Activated CD4-positive, CD25-positive, alpha-beta regulatory T cell (primary cell): ENCODE measurements at places on chromosomes 11 and 22.

- DNase-seq = no peak
Measured at GRCh38 chr11:63589000-63589399, 25.2 kb downstream of the PLAAT3 start.

GRCh38 chr22:29435236-29436136 is 2.9 kb upstream of the RFPL1 start:
- no peak for DNase-seq

DNA sequence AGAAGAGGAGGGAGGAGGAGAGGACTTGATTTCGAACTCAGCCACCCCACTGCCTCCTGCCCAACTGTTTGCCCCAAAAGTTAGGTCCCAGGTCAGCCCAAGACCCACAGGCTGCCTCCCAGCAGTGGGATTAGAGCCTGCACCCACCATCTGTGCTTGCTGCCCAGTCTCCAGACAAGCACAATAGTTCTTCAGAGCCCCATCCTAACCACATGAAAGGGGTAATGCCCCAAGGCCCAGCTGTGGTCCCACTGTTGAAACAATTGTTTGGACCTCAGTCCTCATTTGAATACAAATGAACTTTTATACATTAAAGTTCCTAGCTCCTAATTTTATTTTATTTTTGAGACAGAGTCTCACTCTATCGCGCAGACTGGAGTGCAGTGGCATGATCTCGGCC is 5.4 kb upstream of the VPS51 start:
- DNase-seq = no peak

- no peak for DNase-seq
Measured at GRCh38 chr22:29030016-29030617, 31.5 kb downstream of the C22orf31 start.

- no peak for DNase-seq
Measured at GRCh38 chr11:62999649-63000048, 14.9 kb upstream of the SLC22A6 start.

GRCh38 chr11:90256404-90257157 is 33.7 kb upstream of the CHORDC1 start:
- DNase-seq = no peak

DNA sequence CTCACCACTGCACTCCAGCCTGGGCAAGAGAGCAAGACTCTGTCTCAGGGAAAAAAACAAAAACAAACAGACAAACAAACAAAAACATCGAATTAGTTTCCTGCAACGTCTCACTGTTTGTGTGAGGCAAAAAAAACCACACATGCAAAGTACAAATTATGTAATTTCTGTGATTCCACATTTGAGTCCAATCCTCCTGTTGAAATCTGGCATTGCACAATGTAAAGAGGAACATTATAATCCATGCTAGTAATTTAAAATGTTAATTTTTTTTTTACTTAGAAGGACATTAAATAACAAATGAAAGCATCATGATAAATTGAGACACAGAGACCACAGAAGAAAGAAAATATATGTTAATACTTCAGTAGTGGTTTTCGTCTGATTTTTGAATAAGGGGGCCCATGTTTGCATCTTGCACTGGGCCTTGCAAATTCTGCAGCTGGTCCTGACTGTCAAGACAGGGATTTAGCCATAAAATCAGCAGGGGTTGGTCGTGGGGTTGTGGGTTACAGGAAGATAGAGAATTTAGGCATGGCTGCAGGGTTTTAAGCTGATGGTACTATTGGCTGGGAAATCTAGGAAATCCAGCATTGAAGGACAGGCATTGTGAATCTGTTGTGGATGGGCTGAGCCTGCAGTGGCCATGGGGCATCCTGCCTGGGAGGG is 102.6 kb upstream of the ALDH3B2 start:
- DNase-seq = no peak

GRCh38 chr11:110829873-110830272 is 117.6 kb upstream of the ARHGAP20 start:
- no peak for DNase-seq

DNA sequence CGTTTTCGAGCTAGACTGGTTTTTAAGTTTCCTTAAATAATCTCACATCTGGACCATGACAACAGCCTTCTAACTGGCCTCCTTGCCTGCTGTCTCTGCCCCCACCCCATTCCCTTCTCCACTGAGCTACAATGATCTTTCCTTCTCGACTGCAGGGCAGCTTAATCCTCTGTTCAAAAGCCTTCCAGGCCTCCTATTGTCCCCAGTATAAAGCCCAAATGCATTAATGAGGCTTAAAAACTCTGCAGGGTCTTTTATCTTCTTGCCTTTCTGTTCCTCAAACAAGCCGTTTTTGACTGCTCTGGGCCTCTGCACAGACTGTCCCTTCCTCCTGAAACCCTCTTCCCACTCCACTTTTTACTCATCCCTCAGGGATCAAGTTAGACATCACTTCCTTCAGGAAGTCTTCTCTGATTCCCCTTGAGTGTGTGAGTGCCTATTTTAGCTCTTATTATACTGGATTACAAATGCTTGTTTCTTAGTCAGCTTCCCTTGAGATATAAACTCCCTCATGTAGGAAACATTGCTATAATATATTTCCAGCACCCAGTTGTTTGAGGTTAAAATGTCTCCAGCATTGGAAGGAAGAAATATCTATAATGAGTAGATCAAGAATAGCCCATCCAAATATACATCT is 23.6 kb upstream of the PAMR1 start:
- DNase-seq = no peak

- DNase-seq = no peak
Measured at GRCh38 chr11:134261626-134262488, 8.5 kb downstream of the ACAD8 start.

DNA sequence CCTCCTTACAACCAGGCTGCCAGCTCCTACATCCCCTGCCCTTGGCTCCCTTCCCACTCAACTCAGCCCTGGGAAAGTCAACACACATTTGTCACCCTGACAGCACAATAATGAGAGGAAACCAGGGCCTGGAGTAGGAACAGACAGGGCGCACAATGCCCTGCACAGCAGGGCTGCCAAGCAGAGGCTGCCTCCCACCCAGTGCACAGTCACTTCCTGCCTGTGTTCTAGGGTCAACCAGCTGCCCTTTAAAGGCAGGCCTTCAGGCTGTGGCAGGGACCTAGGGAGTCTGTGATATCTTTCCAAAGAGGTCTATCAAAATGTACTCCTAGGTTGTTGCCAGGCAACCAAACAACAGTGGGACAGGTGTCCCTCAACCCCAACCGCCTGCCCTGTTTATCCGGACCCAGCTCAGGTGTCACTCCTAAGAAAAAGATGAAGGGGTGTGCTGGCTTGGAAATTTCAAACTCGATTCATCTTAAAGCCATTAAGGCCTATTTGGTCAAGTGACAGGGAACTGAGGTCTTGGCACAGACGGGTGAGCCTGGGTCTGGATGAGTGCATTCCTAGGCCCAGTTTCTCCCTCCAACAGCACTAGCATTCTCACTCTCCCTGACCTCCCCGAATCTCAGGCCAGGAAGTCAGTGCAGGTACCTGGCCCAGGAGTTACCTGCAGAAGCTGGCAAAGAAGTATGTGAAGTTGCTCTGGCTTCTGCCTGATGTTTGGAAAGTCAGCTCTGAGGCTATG is 110.3 kb upstream of the PITPNB start:
- no peak for DNase-seq

DNA sequence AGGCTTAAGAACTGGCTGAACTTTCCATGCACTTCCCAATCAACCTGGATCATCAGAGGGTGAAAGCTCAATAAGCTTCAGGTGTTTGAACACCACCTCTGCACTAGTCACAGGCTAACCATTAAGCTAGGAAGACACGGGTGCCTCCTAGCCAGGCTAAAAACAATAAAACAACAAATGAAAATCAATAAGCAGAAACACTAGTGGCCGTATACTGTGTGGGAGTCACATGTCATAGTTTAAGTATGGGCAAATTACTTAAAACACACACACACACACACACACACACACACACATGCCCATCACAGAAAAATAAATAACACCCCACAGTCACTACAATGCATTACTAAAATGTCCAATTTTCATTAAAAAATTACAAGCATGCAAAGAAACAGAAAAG is 85.2 kb downstream of the APOL5 start:
- DNase-seq = no peak

GRCh38 chr11:120569861-120570260 is 58.3 kb downstream of the GRIK4 start:
- DNase-seq = no peak

DNA sequence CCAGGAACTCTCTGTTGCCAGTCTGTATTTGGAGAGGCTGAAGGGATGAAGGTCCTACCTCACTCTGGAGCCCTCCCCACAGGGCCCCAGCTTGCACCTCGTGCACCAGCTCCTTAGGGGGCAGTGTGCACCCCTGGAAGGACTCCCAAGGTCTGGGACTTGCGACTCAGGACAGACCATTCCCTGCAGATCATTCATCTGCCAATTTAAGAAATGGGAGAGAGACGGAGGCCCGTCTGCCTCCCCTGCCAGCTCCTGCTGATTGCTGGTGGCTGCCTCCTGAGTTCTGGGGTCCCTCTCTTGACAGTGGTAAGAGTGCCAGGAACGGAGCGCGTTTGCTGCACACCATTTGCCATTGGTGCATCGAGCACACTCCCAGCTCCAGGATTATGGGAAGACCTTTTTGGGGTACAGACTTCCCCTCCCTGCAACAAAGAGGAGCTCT is 27.4 kb upstream of the MALAT1 start:
- no peak for DNase-seq

DNA sequence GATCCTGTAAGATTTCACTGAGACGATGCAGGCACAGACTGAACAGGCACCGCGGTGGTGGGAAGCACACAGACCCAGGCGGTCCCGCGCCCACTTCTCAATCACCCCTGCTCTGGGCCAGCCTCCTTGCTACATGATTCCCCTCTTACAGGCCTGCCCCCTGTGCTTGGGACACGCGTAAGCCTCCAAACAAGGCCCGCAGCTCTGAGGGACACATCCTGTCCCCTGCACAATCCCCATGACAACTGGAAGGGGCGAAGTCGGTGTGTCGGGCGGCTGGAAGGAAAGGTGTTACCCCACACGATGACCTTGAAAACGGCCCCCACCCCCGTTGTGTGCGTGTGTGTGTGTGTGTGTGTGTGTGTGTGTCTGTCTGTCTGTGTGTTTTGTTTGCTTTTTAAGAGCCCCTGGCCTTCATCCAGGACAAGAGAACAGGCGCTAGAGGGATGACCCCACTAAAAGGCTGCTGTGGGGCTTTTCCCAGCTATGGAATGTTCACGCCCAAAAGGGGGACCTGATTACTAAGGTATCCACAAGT is 13.1 kb downstream of the CELSR1 start:
- no peak for DNase-seq

DNA sequence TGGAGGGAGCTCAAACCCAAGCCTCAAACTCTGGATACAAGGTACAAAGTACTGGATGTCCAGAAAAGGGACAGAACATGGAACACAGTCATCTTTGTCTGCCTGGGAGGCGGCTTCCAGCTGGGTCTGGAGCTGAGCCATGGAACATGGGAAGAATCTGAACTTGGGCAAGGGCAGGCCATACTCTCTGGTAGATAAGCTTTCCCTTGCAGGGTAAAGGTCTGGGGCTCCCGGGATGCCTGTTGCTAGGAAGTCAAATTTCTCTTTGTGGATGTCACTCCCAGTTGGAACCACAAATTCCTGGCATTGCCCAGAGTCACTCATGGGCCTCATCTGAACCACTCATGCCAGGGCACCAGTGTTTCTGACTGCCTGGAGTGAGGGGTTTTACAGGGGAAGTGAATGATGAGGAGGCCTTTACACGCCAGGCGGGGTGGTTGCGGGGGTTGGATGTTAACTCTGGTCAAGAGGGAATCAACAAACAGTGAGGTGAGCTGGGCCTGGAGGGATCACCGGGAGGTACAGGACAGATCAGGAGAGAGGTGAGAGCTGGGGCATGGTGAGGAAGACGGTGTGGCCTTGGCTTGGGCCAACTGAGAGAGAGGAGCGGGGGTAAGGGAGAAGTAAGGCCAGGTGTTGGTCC is 5.7 kb downstream of the FTH1 start:
- DNase-seq = no peak

DNA sequence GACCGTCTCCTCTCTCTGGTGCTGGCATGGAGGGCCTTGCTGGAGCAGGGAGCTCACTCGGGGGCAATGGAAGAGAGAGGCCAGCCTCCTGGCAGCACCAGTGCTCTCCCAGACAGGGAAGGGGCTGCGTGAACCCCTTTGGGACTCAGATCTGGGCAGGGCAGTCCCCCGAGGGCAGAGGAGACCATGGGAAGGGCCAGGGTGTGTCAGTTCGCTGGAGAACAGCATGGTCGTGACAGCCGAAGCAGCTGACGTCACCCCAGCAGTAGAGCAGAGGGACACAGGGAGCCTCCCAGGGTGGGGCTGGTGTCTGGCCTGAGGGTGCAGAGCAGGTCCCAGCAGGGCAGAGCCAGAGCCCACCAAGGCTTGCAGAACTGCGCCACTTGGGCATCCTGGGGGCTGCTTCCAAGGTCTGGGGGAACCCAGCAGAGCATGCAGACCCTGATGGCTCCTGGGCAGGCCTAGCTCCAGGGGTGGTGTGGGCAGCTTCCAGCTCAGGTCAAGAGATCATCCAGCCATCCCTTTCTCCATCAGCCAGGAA is 71.0 kb upstream of the KCNQ1OT1 start:
- DNase-seq = no peak

DNA sequence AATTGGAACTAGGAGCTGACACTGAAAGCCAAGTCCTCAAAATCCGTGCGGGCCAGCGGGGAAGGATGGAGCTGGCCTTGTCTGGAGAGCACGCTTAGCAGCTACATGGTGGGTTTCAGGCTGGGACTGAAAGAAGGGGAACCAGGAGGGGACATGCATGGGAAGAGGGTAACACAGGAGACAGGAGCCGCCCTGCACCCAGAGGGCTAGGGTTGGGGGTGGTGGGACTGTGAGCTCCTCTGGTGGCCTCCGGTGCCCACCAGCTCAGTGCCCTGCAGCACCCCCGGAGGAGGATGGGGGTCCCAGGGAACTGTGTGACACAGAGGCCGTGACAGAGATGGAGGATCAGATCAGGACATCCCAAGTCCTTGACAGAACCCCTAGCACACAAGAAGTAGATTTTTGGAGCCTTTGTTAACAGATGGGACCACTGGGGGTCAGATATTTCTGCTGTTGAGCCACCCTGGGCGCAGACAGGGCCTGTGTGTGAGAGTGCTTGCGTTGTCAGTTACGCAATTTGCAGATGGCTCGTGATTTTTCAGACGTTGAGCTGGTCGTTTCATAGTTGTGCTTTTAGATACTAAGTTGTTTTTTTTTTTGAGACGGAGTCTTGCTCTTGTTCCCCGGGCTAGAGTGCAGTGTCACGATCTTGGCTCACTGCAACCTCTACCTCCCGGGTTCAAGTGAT is 21.3 kb upstream of the GRAMD4 start:
- DNase-seq = no peak

GRCh38 chr11:43693731-43694130 is 13.2 kb downstream of the HSD17B12 start:
- no peak for DNase-seq

DNA sequence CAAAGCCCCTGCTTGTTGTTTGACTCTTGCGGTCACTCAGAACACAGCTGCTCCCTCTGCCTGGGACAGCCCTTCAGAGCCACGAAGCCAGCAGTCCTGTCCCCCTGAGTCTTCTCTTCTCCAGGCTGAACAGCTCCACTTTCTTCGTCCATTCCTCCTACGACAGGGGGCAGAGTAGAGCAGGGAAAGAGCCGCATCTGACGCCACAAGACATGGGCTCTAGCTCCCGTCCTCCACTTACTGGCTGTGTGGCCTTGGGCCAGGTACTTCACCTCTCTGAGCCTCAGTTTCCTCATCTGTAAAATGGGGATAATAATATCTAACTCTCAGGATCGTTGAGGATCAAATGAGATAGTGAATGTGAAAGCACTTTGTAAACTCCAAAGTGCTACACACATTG is 29.9 kb downstream of the CHRDL2 start:
- no peak for DNase-seq
